SK-N-SH (cell line): ENCODE measurements at places on chromosomes 1 and 21. TPM values are rescaled to one million over a fixed set of nuclear protein-coding genes. Genes with fewer than 3 reads are reported as not detected.

DNA sequence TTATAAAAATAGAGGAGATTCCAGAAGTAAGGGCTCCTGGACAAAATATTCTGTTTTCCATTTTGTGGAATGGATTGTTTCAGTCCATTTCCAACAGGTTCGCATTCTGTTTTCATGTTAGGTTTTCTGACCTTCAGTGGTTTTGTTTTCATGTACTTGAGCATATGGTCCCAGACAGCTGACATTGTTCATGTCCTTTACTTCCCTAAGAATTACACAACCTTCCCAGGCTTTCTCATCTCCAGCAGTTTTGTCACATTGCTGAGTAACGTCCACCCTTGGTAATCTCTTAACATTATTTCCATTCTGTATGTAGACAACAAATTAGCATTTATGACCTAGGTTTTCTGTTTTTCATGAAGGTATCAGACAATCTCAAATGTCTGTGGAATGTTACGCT, 21.0 kb upstream of the ERRFI1 start:
- no peak for DNase-seq

DNA sequence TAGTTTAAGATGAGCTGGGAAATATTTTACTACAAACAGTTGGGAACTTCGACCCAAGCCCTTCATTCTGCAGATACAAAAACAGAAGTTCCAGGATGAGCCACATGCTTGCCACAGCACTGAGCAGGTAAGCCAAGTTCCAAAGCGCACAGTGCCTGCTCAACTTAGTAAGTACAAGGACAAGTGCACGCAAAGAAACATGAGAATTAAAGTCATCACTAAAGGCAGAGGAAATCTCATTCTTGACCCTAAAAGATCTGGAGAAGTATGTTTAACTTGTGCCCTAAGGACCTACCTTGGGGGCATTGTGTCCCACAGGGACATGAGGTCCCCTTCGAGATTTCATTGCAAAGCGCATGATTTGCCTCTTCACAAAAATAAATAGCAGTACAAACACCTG, 1.2 kb upstream of the UBAP2L start:
- no peak for DNase-seq

DNA sequence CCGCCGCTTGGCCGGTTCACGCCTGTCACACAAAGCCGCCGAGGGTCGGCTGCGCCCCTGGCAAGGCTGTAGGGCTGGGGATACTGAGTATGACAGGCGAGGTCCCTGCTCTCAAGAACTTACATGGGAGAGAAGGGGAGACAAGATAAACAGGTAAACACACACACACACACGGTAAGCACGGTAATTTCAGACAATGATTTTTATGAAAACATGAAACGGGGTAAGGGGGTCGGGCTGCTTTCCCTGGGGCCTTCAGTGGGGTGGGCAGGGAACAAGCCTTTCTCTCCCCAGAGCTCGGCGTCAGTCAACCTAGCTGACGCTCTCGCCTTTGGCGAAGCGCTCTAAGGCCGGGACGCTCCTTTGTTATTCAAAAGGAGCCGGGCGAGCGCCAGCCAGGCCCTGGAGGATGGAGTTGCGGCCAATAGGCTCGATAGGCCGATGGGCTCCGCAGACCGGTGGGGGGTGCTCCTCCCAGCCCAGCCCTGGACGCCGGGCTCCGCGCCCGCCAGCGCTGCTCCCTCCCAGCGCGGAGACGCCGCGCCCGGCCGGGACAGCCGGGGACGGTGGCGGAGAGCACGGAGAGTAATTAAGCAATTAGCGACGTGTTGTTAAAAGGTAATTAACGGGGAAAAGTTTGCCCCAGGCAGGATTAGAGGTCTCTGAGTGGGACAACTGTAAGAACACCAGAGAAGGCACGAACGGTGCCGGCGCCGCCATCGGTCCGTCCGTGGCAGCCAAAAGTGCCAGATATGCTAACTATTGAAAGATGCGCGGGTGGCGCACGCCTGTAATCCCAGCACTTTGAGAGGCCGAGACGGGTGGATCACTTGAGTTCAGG, 950 bp upstream of the INKA2 start:
- peak; percentile 86 for DNase-seq

DNA sequence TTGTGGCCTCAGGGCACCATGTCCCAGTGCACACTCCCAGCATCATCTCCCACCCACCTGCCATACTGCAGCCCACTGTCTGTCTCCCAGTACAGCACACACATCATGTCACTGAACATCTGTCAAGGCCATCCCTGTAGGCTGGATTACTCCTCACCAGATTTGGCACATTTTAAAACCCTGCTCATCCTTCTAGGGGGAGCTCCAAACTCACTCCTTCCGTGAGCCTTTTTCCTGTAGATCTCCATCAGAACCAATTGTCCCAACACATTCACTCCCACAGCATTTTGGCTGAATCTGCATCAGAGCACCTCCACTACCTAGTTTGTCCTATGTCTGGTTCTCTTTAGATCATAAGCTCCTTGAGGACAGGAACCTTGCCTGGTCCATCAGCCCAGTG, 58.6 kb upstream of the GRIK3 start:
- no peak for DNase-seq

- no peak for DNase-seq
Measured at GRCh38 chr1:246428542-246429308, 78.4 kb downstream of the SMYD3 start.

GRCh38 chr1:4053774-4054173, 153.7 kb upstream of the C1orf174 start:
- no peak for DNase-seq

DNA sequence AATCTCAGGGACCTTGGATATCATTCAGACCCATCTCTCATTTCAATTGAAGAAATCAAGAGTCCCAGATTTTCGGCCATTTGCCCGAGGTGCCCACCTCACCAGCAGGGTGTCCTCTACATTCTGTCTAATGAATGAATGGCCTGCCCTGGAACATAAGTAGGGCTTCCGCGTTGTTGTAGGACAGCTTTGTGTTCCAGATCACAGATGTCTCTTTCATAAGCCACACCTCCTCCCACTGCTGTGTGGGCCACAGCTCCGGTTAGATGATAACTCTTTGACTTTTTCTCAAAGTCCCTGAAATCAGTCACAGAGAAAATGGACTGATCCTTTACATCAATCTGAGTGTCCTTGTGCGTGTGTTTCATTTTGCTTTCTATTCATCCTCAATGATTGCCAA, 144.4 kb downstream of the RGS7 start:
- DNase-seq = no peak

DNA sequence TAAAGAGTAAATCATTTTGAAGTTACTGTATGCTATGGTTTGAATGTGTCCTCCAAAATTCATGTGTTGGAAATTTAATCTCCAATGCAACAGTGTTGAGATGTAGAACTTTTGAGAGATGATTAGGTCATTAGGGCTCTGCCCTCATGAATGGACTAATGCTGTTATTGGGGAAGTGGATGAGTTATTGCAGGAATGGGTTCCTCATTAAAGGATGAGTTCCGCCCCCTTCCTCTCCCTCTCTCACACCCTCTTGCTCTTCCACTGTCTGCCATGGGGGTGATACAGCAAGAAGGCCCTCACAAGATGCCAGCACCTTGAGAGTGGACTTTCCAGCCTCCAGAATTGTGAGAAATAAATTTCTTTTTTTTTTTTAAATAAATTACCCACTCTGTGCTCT, 97.6 kb downstream of the ATP1A1 start:
- no peak for DNase-seq

DNA sequence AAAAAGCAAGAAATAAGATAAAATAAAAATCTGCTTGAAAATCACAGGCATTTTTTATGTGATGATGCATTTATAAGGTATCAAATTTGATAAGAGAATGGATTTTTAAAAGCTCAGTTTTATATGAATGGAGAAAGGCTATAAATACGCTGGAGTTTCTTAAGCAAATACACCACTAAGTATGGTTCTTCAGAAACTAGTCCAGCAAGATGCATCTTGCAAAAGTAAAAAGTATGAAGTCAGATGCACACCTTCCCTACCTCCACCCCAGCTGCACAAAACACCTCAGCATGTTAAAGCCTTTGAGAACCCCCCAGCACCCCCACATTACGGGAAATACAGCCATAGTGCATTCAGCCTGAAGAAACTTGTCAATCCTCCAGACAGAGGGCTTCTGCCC, 143.1 kb upstream of the PROX1 start:
- no peak for DNase-seq

GRCh38 chr1:3459940-3460671, 5.6 kb downstream of the ARHGEF16 start:
- DNase-seq = no peak

GRCh38 chr1:68149907-68150306, 82.4 kb downstream of the WLS start:
- DNase-seq = no peak

DNA sequence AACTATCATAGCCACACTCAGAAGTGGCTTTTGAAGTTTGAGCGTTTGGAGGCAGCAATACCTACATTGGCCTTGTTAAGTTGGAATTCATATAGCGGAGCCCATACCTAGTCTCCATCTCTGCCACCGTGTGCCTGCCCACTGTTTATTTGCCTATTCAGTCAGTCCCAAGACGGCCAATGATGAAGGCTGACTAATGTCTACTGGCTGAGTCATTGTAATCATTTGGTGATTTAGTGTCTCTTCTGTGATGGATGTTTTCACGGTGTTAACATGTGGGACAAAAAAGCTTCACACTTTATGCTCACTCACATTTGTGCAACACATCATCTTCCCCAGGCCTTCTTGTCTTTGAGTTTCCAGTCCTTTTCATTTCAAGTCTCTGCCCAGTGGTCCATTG, 92.6 kb upstream of the PBX1 start:
- no peak for DNase-seq

Gene FNBP1L
- 16.5 and 21.5 TPM in 2 replicates for polyA plus RNA-seq

Gene SYNC
- polyA plus RNA-seq = 25.6 and 32.0 TPM in 2 replicates

Gene MMEL1
- 0.16 and 0.26 TPM in 2 replicates for polyA plus RNA-seq

Gene LRRC71
- 0.03 TPM in 1 of 2 replicates, not detected in the other for polyA plus RNA-seq

Gene SH3BGR
- 1.1 and 2.5 TPM in 2 replicates for polyA plus RNA-seq

Gene LCE2C
- not detected in 2 replicates for polyA plus RNA-seq

Gene TMOD4
- polyA plus RNA-seq = 0.57 and 0.59 TPM in 2 replicates
